ENCODE measurements at places on chromosomes 7 and 10. TPM values are rescaled to one million over a fixed set of nuclear protein-coding genes. Genes with fewer than 3 reads are reported as not detected.

Gene FKBP6
- not detected for total RNA-seq

Gene CADPS2
- total RNA-seq = 3.6 TPM

Gene FAM241B
- total RNA-seq = 1.9 TPM

Gene BAMBI
- 0.99 TPM for total RNA-seq

Gene HKDC1
- not detected for total RNA-seq

- DNase-seq = peak; percentile 30
These were observed 22.1 kb upstream of the PRKAR1B start for GRCh38 chr7:749140-749551.

GRCh38 chr7:44608916-44609648 lies 2.7 kb downstream of the OGDH start:
- DNase-seq = no peak

DNA sequence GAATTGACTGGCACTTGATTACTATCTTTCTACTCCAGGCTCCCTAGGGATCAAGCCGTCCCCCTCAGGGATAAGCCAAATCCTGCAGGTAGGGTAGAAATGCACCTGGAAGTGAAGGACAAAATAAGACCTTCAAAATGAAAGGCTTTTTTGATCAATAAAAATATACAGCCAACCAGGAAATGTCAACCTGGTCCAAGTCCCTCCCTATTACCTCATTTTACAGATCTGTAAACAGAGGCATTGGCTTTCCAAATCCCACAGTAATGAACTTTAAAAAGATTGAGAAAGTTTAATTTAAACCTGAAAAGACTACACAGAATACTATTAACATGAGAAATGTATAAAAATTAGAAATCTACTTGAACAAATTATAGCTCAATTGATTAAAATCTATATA lies 53.7 kb downstream of the UPF2 start:
- DNase-seq = no peak

GRCh38 chr7:104927055-104927454 lies 87.0 kb upstream of the KMT2E start:
- DNase-seq = no peak
